ENCODE measurements at places on chromosomes 16 and 17.

DNA sequence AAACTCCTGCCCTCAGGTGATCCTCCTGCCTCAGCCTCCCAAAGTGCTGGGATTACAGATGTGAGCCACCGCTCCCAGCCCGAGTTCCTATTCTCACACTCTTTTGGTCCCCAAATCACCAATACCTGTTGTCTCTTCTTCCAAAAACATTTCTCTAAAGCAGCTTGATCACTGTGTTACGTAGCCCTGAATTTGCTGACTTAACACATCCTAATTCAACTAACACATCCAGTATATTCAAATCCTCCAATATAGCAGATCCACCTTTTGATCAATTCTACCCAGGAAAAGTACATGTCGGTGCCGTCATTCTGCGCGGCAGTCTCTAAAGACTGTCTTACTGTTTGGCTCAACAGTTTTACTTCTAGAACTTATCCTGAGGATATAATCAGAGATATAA, 191.3 kb downstream of the ZNF18 start:
- no peak for DNase-seq

DNA sequence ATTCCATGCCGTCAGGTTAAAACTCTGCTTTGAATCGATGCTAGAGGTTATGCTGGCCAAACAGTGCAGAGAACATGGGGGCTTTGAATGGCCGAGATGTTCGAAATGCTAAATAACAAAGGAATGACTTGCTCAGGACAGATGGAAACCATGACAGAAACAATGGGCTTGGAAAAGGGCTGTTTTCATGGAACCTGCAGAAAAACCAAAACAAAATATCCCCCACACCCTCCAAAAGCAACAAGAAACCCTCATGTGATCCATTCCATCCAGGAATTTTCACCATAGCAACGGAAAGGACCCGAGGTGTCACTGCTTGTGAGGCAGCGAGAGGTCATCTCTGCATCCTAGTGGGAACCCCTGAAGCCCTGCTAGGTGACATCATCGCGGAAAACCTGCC, 25.5 kb downstream of the GPRC5B start:
- no peak for DNase-seq

- DNase-seq, result no peak
Observed at GRCh38 chr16:23114131-23114904, 34.9 kb downstream of the USP31 start.

- no peak for DNase-seq
Observed at GRCh38 chr17:83055911-83056582, 23.4 kb upstream of the METRNL start.

GRCh38 chr16:69931631-69932030, 19.5 kb upstream of the CLEC18A start:
- DNase-seq, result no peak

- no peak for DNase-seq
Observed at GRCh38 chr16:1337486-1337885, 4.0 kb downstream of the BAIAP3 start.

DNA sequence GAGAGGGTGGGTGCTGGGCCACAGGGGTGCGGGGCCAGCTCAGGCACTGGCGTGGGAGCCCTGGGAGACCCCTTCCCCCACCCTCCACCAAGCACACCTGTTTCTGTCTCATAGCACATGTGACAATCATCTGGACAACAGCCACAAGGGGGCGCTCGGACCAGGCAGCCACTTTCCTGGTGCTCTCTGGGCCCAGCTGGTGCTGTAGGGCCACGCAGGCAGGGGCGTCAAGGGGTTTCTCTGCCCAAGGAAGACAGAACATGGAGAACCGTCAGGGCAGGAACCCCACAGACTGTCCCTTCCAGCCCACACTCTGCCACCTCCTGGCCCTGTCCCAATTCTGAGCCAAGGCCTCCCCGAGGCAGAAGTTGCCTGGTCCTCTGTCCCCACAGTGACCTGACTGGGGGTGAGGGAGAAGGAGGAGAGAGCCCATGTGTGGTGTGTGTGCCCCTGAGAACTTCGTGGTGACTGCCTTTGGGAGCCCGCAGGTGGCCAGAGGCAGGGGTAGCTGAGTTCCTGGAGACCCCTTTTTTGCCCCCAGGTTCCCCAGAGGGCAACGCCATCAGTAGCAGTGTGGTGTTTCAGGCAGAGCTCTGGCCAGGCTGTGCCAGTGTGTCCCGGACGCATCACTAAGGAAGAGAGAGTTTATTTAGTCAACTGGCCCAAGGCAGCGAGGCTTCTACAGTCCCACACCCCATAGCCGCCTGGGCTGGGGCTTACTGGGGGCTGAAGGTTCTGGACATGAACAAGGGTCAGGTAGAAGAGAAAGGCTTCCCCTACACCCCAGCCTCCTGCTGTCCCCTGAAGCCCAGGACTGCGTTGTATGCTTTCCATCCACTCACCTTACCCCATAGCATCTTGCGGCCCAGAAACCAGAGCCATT, 3.1 kb upstream of the SETD6 start:
- peak; percentile 38 for DNase-seq

GRCh38 chr16:11560701-11561453, 25.8 kb downstream of the LITAF start:
- DNase-seq, result no peak

DNA sequence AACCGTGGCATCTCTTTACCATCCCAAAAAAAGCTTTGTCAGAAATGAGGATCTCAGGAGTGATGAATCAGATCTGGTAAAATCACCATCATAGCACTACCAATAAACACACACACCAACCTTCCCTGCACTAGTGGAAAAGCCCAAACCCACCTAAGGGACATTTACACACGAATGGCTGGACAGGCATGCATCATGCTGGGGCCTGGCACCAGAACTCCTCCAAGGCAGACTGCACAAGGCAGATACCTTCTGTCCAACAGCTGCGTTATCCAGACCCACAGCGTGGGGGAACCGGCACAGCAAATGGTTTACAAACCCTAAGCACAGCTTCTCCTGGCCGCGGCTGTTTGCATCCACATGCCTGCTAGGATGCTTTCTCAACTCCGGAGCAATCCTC, 2.8 kb downstream of the ASIC2 start:
- DNase-seq, result no peak

Measured in NCI-H510A treated with DMSO at 0.1 percent for 48 hours (cell line).